ENCODE measurements at places on chromosomes 3 and 15.

GRCh38 chr3:40309925-40310695 lies 603 bp downstream of the EIF1B start:
- DNase-seq: no peak

DNA sequence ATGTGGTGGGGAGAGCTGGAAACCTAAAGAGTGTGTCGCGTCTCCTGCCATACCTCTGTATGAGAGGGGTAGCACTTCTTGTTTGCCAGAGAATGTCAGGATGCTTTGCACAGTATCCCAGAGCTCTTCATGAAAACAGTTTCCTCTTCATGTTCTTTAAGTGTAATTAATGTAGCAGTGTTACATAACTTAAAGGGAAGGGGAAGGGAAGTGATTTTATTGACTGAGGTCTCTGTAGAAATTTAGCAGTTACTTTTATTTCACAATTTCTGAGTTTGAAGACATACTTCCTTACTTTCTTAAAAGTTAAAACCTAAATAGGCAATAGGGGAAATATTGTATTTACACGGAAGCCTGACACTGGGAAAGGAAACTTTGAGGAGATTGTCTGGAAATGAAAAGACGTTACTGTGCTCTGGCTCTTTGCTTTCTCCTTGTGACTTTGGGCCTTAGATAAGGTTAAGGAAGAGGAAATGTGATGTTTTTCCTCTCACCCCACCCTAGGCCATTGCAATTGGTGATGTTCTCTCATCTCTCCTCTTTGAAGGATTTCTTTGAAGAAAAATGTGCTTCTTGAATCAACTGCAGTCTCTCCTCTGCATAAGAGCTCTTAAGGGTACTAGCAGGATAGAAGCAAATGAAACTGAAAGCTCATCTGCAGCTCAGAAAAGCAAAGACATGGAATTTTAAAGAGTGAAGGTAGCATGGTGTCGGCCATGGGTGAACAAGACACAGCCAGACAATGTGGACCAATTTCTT lies 6.0 kb downstream of the NXPE3 start:
- DNase-seq: no peak

DNA sequence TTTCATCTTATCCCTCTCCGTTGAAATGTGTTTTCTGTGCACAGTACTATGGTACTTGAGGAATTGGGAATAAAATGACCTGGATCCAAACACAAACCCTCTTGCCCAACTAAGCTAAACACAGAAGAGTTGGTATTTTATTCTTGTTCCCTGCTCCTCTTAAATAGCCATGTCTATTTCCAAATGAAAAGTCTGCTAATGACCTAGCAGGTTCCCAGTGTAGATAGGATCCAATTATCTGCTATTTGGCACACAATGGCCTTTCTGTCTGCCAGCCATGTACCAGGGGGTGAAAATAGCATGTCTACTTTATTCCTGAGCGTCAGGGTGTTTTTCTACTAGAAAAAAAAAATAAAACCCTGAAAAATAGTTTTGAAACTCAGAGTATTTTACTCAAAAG lies 657.0 kb upstream of the NAALADL2 start:
- DNase-seq: no peak

DNA sequence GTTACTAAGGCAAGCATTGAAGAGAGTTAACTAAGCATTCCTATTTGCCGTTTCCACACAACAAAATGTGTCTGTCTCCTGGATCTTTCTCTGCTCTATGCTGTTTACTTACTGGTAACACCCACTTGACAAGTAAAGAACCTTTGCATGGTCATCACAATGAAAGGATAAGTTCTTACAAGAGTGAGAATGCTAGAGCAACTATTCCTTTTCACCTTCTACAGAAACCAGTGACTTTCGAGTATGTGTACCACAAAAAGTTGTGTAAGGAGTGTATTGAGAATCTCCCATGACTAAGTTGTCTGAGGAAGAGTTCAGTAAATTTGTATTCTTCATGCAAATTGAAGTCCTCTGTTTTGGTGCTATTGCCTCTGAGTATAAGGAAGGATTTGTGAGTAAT lies 10.8 kb downstream of the TIPARP start:
- peak; percentile 80 for DNase-seq

GRCh38 chr3:152957491-152957890 lies 122.6 kb downstream of the P2RY1 start:
- DNase-seq: no peak

DNA sequence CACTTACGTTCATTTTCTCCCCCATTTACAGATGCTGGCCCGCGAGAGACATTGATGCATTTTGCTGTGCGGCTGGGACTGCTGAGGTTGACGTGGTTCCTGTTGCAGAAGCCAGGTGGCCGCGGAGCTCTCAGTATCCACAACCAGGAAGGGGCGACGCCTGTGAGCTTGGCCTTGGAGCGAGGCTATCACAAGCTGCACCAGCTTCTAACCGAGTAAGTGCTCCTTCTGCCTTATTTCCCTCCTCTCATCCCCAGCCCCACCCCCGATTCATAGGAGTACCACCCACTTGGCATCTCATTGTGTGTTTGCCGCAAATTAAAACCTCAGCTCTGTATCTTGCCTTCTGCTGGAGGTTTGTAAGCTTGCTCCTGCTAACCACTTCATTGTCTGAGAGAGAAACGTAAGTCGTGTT lies 163.3 kb downstream of the AKAP13 start:
- no peak for DNase-seq

DNA sequence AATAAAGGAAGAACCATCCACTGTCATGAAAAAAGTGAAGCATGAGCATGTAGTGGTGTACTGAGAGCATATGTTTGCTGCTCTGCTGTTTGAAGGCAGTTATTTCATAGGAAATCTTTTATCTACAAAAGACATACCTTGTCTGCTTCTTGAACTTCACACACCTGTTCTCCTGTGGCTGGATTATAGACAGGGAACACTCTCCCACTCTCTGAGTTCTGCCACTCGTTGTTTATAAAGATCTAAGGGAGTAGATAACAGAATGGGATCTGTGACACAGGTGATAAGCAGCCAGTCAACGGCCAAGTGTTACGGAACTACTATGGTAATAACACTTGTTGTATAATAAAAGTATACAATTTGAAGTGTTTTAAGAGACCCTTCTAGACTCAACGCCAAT lies 51.5 kb downstream of the ALDH1A2 start:
- DNase-seq: no peak

- DNase-seq: peak; percentile 7
Observed at GRCh38 chr3:70916375-70917055, 604.1 kb upstream of the MDFIC2 start.

GRCh38 chr3:102614585-102614984 lies 179.8 kb downstream of the ZPLD1 start:
- DNase-seq: no peak

GRCh38 chr15:38208206-38208605 lies 44.4 kb upstream of the SPRED1 start:
- DNase-seq: no peak

- DNase-seq: no peak
Observed at GRCh38 chr15:47504624-47505256, 212.6 kb upstream of the SEMA6D start.

GRCh38 chr3:79968418-79968817 lies 200.6 kb upstream of the ROBO1 start:
- DNase-seq: no peak

- DNase-seq: no peak
Observed at GRCh38 chr3:156577736-156578135, 22.8 kb upstream of the SSR3 start.

- peak; percentile 38 for DNase-seq
Observed at GRCh38 chr3:195198426-195199346, 72.3 kb downstream of the XXYLT1 start.

GRCh38 chr3:109411547-109411946 lies 74.2 kb upstream of the DPPA4 start:
- DNase-seq: no peak

GRCh38 chr3:13009946-13010315 lies 63.3 kb downstream of the IQSEC1 start:
- DNase-seq: no peak

DNA sequence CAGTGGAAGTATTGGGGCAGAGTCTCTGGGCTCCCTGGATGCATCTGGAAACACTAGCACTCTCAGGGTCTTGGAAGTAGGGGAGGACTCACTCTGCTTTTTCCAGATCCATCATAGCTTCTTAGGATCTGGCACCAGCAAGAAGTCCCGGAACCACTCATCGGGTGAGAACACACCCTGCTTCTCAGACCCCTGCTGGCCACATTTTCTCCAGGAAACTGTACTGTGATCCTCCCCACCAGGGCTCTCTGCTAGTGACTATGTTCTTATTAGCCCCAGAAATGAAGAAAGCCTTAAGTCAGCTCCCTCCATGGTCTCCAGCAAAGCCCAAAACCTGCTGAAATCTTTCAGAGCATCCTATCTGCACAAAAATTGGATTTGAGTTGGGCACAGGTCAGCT lies 197.3 kb upstream of the GADL1 start:
- DNase-seq: no peak

DNA sequence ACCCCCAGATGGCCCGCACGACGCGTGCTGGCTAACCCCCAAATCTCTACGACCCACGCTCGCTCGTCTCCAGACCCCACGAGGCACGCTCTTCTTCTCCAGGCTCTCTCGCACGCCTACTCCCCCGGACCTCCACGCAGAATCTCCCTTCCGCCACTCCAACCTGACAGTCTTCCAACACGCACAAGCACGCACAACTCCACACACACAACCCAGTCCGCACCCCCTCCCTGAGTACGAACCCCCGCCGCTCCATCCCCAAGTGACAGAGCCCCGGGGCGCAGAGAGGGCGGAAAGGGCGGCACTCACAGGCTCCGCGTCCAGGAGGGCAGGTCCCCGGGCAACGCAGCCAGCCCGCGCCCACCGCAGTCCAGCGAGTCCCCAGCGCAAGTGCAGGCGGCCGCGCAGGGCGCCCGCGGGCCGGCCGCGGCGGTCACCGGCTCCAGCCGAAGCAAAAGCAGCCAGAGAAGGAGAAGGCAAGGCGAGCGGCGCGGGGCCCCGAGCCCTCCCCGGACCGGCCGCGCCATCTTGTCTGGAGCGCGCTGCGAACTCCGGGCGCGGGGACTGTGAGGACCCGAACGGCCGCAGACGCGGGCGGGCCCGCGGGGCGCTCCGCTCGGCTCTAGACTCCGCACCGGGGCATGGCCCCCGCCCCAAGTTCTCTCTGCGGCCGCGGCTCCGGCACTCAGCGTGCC lies 794 bp downstream of the LRIG1 start:
- DNase-seq: no peak

GRCh38 chr15:63545520-63545919 lies 41.1 kb downstream of the USP3 start:
- no peak for DNase-seq

DNA sequence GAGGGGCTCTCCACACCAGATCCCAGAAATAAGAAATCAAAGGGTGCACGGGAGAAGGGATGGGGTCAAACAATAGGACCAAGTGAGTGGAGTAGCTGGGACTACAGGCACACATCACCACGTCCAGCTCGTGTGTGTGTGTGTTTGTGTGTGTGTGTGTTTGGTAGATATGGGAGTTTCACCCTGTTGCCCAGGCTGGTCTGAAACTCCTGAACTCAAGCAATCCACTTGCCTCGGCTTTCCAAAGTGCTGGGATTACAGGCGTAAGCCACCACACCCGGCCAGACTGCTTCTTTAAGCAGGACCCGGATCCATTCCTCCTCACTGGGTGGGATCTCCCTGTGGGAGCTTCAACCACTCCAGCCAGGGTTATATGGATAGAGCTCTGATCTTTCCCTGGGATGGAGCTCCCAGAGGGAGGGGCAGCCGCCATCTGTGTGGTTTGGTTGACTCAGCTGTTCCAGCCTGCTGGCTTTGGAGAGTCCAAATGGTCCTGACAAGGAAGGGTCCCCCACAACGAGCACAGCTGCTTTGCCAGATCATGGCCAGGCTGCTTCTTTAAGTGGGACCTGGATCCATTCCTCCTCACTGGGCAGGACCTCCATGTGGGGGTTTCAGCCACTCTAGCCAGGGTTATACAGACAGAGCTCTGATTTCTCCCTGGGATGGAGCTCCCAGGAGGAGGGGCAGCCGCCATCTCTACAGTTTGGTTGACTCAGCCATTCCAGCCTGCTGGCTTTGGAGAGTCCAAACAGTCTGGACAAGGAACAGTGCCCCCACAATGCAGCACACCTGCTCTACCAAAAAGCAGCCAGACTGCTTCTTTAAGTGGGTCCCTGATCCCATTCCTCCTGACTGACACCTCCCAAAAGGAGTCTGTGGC lies 9.1 kb upstream of the AVEN start:
- no peak for DNase-seq

DNA sequence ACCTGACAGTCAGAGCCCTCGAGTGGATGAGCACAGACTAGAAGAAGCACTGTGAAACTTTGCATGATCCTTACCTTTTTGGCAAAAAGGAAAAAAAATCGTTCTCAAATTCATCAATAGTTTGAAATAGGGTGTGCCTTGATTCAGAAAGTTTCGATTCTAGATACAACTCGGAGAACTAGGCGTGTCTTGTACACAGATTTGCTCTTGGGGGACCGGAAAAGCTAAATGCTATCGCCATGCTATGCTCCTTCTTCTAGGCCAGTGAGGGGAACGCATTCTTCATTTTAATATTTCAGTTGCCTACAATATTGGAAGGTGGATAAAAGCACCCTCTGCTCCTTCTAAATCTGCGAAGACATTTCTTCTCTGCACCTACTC lies 25.0 kb downstream of the CD86 start:
- no peak for DNase-seq

DNA sequence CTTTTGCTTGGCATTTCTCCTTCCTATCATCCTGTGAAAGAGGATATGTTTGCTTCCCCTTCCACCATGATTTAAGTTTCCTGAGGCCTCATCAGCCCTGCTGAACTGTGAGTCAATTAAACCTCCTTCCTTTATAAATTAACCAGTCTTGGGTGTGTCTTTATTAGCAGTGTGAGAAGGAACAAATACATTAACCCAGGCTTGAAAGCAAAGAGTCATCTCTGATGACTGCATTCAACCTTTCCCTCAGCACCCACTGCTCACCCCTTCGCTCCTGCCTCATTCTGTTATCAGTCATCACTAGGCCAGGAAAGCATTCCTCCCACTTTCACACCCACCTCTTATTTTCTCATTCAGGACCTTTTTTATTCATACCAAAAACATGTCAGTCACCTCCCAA lies 59.6 kb upstream of the CASR start:
- peak; percentile 90 for DNase-seq

- no peak for DNase-seq
Observed at GRCh38 chr3:123883701-123884202, 380 bp downstream of the MYLK start.

DNA sequence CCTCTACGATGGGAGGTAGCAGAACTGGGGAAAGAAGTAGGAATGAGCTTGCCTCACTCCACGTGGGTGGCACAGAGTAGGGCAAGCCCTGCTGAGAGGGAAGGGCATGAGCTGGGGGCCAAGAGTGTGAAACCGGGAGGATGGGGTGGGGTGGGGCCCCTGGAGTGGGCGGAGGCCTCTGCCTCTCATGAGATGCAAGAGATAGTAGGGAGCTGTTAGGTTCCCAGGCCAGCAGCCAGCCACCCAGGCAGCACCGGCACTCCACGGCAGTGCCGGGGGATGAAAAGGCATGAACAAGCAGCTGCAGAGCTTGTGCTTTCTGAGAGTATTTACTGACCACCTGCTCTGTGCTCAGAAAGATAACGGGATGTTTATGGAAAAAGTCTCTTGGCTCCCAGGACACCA lies 24.4 kb upstream of the PLA2G4E start:
- DNase-seq: no peak

DNA sequence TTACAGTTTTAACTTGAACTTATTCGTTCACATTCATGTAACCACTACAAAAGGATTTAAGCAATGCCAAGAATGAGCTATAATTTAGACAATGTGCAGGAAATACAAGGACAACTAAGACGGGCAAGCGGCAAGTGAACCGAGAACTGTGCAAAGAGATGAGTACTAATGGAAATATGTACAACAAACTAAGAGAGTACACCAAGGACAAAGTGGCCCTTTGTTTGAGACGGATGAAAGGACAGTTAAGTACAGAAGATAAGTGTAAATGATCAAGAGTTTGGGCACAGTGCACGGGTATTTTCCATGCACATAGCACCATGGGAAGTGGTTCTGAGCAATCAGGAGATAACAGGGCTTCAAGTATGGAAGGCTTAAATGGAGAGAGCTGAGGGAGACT lies 281.7 kb downstream of the ROBO2 start:
- no peak for DNase-seq
